ENCODE measurements at places on chromosomes 4 and X.

DNA sequence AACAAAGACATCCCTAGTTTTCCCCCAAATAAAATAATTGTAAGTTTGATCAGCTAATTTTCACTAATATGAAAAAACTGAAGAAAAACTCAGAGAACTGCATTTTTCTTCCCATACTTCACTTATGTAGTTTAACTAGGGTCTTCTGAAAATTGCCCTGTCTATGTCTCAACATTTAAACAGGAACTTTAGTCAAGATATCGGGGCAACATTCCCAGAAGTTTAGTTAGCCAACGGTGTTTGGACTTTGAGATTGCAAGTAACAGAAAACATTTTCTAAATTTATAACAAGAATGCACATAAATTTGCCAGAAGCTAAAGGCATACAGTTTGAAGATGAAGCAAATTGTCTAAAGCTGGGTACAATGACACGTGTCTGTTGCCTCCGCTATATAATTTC is 201.1 kb downstream of the ARAP2 start:
- no peak for DNase-seq

GRCh38 chrX:133574716-133575115 is 159.4 kb upstream of the GPC4 start:
- no peak for DNase-seq

DNA sequence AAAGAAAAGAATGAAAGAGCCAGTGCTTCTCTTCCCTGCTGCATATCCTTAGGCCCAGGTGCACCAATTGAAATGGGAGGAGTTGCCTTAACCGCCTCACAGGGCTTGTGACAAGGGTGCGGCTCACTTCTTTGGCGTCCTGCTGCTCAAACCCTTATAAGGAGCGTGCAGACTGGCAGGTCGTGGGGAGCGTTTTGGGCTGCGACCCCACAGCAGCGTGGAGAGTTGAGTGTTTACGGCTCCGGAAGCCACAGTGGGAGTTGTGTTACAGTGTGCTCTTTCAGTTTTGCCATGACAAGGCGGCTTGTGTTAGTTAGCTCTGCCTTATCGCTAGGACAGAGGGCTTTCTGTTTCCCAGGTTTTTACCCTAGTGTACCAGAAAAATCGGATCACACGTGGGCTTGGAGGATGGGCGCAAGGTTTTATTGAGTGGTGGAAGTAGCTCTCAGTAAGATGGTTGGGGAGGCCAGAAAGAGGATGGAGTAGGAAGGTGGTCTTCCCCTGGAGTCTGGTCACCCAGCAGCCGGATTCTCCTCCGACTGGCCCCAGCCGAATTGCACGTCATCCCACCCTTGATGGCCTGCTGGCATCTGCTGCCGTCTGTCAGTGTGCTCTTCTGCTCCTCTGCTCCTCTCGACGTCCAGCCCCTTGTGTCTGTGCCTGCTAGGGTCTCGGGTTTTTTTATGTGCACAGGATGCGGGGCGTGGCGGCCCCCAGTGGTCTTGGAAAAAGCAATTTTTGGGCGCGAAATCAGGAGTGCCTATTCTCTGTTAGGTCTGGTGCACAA is 718.9 kb downstream of the ARAP2 start:
- DNase-seq: peak; percentile 11

DNA sequence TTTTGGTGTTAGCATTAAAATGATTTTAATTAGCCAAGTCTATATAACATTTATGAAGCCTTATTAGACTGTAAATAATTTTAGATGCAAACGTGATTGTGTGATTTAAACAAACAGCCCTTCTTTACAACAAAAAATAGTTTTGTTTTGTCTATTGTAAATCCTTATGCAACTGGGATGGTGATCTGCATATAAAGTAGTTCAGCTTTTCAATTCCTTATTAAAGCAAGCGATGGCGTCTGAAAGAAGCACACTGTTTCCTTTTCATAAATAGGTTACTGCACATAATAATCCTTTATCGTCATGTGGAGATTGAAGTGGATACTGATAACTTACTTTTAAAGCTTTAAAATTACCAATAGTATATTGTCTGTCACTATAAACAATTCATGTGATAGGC is 8.8 kb downstream of the SLITRK2 start:
- DNase-seq: no peak

DNA sequence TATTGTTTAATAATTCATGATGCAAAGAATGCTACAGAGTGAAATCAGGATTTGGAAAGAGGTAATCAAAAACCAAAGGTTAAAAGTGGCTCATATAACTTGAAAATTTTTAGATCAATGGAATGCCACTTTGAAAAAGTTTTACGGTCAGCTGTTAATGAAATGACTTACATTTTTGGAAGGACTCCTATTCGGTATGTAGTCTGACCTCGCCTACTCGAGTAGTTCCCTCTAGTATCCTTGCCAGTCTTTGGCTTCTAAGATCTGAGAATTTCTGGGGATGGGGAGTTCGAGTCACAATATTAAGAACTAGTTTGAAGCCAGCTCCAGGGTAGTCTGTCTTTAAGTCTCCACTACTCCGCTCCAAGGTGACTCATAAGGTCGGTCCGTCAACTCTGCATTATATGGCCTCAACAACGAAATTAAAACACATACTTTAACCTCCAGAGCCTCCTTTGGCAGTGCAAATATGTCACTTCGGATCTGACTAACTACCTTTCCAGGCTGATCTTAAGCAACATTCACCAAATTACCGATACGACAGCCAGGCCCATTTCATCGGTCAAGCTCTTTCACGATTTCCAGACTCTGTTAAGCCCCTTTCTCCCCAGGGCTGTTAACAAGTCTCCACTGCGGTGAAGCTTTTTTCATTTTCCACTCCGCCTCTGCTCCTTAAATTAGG is 733 bp upstream of the NAA15 start:
- DNase-seq: no peak

DNA sequence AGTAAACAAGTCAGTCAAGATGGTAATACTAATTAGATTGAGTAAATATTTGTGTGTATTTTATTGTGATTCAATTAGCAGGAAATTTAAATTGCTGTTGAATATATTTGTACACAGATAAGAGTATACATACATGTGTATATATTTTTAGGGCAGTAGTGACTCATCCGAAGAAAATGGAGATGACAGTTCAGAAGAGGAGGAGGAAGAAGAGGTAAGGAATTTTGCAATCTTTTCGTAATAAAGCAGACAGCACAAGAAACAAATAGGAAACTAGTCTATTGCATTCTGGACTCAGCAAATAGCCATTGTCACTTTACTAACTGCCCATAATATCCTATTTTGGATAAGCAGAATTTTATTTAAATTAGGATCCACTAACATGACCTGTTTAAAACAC is 6.6 kb downstream of the IBSP start:
- DNase-seq: no peak

GRCh38 chr4:11299016-11299415 is 129.7 kb downstream of the HS3ST1 start:
- DNase-seq: no peak

- no peak for DNase-seq
Measured at GRCh38 chr4:1595789-1596325, 88.3 kb downstream of the FAM53A start.

DNA sequence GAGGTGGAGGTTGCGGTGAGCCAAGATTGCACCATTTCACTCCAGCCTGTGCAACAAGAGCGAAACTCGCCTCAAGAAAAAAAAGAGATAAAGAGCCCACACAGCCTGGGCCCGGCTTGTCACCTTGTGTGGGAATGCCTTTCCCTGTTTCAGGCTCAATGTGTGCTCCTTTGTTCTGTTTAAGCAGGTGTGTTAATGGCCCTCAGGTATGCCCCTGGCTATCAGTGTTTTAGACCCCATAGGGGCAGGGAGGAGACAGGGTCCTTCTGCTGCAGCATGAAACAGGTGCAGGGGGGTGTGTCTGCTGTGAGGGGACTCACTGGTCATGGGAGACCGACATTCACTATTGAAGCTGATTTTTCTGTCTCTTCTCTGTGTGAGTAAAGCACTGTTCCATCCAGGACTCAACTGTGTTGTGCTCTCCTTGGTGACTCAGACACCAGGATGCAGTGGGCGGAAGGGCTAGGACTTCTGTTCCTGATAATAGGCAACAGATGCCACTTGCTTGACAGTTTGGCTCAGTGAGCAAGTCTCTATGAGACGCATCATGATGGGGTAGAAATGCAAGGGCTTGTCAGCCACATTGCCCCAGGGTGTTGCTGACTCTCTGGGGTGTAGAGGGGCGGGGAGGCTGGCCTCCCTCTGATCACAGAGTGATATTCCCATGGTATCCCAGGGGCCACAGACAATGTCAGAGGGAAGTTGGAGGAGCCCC is 15.6 kb upstream of the LAP3 start:
- DNase-seq: no peak

- DNase-seq: no peak
Measured at GRCh38 chrX:111007238-111007637, 88.8 kb upstream of the PAK3 start.

DNA sequence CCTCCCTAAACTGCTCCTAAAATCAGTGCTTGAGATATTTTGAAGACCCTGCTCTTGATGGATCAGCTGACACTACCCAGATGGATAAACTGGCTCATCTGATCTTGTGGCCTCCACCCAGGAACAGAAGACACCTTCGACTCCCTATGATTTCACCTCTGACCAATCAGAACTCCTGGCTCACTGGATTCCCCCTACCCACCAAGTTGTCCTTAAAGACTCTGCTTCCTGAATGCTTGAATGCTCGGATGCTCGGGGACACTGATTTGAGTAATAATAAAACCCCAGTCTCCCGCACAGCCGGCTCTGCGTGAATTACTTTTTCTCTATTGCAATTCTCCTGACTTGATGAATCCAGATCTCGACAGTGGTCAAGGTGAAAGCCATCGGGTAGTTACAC is 12.0 kb upstream of the RPS3A start:
- DNase-seq: no peak

DNA sequence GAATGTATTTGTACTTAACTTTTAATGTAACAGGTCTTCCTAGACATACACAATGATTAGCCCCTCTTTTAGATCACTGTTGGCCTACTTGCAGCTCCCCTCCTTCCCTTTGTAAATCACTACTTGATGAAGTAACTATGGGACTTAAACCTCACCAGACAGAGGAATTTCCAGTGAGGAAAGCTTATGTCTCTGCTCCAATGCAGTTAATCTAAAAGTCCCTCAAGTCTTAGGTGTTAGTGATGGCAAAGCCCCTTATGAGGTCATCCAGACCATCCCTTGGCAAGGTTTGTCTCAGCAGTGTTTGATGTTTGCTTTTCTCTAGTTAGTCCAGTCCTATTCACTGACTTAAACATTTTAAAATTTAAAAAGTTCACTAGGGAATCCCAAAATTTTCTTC is 877.3 kb upstream of the INTU start:
- no peak for DNase-seq

GRCh38 chr4:21476757-21477156 is 471.8 kb downstream of the KCNIP4 start:
- no peak for DNase-seq

- DNase-seq: no peak
Measured at GRCh38 chrX:11784543-11784942, 26.5 kb downstream of the MSL3 start.

DNA sequence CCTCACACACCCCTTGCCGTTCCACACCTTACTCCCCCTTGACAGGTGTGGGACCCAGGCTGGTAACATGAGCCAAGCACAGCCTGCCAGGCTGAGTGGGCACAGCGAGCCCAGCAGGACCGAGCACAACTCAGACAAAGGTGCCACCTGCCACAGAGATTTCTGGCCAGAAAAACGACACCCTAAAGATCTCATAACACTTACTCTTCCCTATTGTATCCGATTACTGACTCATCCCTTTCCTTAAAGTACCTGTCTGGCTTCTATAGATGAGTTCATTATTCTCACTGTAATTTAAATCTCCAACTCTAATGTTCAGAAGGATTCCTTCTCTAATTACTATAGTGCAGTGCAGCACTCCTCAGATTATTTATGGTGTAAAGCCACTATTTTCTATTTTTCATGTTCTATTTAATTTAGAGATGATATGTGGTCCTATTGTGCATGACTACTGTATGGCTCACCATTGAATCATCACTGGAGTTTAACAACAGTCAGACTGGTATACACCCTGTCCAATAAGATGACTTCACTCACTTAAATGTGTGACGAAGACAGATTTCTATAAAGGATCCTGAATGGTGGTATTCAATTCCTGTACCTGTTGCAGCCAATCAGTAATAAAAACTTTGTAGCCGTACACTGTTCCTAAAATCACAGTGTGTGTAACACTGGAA is 7.6 kb upstream of the SYTL5 start:
- DNase-seq: no peak

DNA sequence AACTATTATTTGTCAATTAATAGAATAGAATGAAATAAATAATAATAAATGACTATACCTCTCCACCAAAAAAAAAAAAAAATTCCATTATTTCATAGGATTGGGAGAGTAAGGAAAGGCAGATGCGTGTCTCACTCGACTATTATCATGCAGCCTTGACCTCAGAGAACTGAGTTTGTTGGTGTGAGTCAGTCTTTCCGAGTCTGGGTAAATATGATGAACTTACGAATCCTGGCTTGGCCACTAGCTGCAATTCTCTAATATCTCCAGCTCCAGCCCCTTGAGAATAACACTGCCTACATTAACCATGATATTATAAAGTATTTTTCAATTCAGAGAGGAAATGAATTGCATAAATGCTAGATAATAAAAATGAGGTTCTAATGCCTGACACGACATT is 46.6 kb upstream of the DHX15 start:
- DNase-seq: no peak

DNA sequence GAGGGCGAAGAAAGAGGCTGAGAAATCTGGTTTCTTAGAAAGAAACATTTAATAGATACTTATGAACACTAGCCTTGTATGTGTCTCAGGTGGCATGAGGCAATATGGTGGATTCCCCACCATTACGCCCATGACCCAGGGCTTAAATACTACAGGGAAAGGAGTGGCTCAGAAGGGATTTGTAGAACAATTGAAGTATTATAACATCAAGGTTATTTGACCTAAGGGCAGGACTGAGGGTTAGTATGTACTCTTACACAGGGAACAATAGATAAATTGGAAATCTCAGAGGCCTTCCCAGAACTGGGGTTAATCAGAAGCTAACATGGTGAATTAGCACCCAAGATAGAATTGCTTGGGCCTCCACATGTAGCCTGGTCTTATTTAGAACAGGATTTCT is 11.0 kb upstream of the USP46 start:
- DNase-seq: no peak

DNA sequence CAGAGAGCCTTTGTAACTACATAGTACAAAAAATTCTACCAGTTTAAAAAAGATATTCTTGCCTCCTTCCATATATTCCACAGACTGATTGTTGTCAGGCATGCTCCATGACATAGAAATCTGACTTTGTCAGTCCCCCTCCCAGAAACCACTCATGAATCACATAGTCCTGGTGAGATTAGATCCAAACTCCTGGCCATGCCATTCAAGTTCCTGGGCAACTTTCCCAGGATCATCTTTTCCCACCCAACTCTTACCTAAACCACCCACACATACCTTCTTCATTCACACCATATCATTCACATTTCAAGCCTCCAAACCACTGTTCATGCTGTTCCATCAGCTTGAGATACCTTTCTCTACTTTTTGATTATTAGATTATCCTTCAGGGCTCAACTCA is 46.4 kb downstream of the SLC16A2 start:
- DNase-seq: no peak
